AG09309 (cell line): ENCODE measurements at places on chromosomes 11 and 22.

GRCh38 chr22:37267135-37267587, 15.1 kb upstream of the CYTH4 start:
- no peak for DNase-seq

DNA sequence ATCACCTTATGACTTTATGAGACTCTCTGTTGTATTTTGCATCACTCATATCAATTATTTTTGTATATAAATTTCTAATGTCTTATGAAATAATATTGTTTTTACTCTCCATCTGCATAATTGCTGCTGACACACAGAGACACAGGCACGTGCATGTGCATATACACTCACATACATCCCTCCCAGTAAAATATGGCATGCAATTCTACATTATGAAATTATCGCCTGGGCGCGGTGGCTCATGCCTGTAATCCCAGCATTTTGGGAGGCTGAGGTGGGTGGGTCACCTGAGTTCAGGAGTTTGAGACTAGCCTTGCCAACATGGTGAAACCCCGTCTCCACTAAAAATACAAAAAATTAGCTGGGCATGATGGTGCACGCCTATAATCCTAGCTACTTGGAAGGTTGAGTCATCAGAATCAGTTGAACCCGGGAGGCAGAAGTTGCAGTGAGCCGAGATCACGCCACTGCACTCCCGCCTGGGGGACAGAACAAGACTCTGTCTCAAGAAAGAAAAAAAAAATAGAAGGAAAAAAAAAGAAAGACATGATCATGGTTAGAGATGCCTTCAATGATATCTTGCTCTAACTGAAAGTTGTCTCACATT, 96.7 kb upstream of the LUZP2 start:
- no peak for DNase-seq

DNA sequence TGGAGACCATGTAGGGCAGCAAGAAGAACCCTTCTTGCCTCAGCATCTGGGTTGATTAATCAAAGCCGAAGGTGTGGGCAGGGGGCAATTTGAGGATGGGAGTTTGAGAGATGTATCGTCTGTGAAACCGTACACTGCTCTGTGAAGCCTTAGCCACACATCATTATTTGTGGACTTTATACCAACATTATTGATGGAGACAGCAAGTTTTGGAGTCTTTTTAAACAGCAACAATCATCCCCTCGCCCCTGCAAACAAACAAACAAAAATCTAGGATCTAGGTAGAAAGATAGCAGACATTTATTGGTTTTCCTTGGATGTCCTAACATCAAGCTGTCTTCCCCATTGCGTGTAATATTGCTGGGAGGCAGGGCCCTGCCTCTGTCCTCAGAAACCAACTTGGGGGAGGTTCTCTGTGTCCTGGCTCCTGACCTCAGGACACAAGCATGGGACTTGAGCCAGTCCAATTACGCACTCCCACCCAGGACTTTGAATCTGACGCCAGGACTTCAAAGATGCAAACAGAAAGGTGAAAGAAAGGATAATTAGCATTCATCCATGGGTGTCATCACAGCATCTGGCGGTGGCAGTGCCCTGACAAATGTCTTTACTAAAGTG, 61.6 kb upstream of the PLET1 start:
- no peak for DNase-seq

DNA sequence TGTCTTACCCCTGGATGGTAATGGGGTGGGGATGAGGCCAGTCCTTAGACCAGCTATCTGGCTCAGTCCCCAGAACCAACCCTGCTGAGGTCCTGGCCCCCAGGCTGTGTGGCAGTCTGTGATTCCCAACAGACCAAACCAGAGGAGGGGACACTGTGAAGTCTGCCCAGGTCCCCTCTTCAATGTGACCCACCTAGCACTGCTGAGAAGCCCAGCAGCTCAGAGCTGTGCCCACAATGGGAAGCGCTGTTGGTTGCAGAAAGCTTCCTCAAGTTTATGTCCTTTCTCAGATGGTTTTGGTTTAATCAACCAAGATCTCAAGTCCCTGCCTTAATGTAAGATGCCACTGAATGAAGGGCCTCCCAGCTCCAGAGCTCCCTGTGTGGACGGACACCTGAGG, 114.7 kb upstream of the IGLL5 start:
- no peak for DNase-seq

DNA sequence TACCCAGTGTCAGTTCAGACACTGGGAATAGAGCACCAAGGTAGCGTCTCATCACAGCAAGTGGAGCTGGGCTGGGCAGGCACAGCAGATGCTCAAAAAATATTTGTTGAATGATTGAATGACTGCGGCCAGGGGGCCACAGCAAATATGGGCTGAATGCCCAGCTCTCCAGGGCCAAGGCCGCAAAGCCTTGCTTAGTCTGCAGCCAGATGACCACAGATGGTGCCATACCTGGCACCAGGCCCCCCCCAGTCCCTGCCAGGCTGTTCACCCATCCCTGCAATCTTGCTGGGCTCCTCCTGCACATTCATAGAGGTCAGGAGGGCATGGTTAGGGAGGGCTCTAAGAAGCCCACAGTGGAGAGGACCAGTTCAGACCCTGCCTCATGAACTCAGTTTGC, 32.9 kb downstream of the ZC3H7B start:
- DNase-seq: no peak

- DNase-seq: no peak
Observed at GRCh38 chr11:65478388-65479183, 20.3 kb upstream of the MALAT1 start.

DNA sequence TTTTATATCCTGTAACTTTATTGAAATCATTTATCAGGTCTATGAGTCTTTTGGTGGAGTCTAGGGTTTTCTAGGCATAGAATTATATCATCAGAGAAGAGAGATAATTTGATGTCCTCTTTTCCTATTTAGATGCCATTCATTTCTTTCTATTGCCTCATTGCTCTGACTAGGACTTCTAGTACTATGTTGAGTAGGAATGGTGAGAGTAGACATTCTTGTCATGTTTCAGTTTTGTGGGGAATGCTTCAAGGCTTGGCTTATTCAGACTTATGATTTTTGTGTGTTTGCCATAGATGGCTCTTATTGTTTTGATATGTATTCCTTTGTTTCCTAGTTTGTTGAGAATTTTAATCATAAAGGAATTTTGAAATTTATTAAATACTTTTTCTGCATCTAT, 1078.3 kb downstream of the FAM181B start:
- no peak for DNase-seq

GRCh38 chr11:111449696-111450479, 62.3 kb downstream of the BTG4 start:
- DNase-seq: no peak

- no peak for DNase-seq
Observed at GRCh38 chr11:82995235-82995634, 76.5 kb downstream of the RAB30 start.

- DNase-seq: no peak
Observed at GRCh38 chr11:115926138-115926537, 421.9 kb upstream of the CADM1 start.

DNA sequence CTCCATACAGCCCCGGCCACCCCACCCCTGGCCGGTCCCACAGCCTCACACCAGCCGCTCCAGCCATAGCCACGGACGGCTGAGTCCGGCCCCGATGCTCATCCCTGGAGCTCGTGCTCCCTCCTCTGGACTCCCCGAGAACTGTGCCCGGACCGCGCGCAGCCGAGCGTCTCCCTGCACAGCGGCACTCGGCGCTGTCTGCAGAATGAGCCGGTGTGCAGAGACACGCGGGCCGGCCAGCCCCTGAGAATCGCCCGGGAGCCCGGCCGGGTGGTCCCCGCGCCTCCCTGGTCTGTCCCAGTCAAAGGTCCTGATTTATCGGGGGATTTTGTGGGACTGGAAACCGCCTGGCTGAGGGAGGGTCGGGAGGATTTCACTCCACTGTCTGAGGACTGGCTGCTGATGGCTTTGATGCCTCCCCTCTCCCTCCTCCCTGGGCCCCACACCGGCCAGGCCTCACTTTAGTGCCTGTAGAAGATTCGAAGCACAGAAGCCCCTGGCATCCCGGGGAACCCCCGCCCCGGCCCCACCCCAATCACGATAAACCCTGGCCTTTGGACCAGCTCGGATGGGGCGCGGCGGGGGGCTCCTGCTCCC, 102.7 kb downstream of the BRD1 start:
- DNase-seq: no peak
